ENCODE measurements at places on chromosomes 5 and 9.
A peak's percentile ranks its signal among the peaks of the same experiment; 100 is the strongest.

GRCh38 chr9:1721196-1721595 lies 294.0 kb upstream of the SMARCA2 start:
- DNase-seq: no peak

DNA sequence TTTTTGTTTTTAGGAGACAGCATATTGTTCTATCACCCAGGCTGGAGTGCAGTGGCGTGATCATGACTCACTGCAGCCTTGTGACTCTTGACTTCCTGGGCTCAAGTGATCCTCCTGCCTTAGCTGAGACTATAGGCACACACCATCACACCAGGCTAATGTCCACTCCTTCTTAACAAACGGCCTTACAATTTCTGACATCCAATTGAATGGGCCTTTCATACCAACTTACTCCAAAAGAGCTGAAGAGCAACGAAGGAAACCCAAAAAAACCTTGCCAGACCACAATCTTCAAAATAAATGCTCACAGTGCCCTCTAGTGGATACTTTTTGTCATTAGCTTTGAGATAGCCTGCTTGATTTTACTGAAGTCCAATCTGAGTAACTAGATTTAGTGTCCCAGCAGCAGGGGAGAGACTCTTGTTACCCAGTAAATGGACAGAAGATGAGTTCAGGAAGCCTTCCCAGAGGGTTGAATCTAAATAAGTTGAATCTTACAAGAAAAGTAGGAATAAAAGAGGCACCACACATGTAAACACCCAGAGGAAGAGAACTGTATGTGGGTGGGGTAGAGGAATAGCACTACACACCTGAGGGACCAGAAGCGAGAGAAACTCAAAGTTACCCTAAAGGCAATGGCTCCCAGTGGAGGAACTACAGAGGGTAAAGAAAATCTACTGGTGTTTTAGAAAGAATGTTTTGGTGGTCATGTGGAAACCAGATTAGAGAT lies 9.3 kb downstream of the ZNF622 start:
- no peak for DNase-seq

DNA sequence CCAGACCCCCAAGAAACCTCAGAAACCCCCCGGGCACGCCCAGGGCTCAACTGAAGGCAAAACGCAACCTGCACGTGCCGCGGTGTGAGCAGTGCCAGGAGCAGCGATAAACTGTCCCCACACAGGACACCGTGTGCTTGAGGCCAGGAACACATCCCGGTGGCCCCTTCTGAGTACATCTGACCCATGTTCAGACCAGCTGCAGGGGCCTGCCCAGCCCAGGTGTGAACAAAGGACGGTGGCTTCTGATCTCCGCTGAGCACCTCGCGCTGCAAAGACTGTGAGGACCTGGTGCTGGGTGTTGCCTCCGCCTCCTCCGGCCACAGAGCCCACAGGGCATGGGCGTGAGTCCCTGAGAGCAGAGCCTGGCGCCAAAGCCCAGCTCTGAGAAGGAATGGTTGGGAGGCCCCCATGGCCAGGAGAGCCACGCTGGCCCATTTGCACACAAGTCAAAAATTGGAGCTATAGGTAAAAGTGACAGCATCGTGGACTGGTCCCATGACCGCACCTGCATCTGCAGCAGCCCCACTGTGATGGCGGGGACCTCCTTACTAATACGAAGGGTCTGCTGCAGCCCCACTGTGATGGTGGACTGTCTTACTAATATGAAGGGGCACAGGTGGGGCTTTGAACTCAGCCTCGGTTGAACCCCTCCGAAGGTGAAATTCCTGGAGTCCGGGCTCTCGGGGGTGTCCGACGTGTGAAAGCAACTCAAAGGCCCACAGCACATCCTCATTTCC lies 31.5 kb downstream of the NDUFS6 start:
- DNase-seq: no peak

- DNase-seq: no peak
Observed at GRCh38 chr9:38103340-38103739, 34.3 kb upstream of the SHB start.

DNA sequence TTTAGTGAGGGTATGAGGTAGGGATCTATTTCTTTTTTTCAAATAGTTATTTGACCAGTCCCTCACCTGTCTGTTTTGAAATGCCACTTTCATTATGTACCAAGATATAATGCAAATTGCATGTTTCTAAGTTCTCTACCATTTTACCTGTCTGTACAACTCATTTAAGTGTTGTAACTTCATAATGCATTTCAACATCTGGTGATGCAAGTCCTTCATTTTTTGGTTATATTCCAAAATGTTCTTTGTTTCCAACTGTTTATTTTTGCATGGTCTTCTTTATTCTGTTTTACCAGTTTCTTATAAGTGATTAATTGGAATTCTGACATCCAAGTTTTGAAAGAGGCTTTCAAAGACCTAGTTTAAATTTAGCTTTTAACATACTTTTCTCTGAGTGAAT lies 26.8 kb downstream of the TDRD7 start:
- no peak for DNase-seq

DNA sequence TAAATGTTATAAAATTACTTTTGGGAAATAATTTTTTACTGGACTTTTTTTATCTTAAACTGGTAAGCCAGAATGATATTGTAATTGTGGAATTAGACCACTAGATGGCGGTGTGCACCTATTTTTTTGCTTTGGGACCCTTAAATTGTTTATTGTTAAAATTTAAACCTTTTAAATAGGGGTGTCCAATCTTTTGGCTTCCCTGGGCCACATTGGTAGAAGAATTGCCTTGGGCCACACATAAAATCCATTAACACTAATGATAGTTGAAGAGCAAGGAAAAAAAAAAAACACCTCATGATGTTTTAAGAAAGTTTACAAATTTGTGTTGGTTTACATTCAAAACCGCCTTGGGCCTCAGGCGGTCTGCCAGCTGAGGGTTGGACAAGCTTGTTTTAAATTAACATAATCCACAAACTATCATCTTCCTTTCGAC lies 28.4 kb upstream of the GADD45G start:
- no peak for DNase-seq

GRCh38 chr9:12879961-12880360 lies 105.1 kb downstream of the LURAP1L start:
- DNase-seq: no peak

DNA sequence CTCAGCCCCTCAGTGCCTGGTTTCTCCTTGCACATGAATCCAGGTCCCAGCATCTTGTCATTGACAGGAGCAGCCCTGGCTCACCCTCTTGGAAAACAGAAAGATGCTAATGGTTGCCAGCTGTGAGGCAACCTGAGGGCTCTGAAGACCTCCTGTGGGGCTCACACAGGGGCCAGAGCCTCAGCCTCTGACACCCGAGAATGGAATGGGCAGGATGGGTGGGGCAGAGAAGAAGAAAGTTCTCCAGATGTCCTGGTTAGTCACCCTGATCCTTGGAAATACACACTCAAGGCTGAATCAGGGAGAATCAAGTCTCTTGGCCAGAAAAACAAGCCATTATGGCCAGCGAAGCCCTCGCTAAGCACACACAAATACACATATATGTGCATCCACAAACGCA lies 32.3 kb upstream of the SPATA31E1 start:
- DNase-seq: no peak

- DNase-seq: peak; percentile 49
Observed at GRCh38 chr9:33719581-33720374, 75.6 kb upstream of the PRSS3 start.

- no peak for DNase-seq
Observed at GRCh38 chr5:172788771-172789686, 18.0 kb upstream of the DUSP1 start.

DNA sequence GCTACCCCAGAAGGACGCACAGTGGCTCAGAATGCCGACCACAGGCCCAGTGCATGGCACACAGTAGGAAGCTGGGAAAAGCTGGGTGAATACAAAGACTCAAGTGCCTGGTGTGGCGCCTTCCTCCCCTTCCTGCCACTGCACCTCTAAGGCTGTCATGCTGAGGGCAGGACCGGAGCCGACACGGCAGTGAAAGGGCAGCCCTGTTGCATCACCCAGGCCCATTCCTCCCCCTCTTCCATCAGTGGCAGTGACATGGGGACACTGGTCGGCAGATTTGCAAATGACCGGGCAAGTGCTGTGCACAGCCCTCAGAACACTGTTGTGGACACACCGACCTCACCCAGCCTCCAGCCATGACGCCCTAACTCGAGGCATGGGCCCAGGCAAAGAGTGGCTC lies 84.0 kb downstream of the STK10 start:
- no peak for DNase-seq

- no peak for DNase-seq
Observed at GRCh38 chr9:109972026-109972882, 192.3 kb downstream of the PALM2AKAP2 start.

DNA sequence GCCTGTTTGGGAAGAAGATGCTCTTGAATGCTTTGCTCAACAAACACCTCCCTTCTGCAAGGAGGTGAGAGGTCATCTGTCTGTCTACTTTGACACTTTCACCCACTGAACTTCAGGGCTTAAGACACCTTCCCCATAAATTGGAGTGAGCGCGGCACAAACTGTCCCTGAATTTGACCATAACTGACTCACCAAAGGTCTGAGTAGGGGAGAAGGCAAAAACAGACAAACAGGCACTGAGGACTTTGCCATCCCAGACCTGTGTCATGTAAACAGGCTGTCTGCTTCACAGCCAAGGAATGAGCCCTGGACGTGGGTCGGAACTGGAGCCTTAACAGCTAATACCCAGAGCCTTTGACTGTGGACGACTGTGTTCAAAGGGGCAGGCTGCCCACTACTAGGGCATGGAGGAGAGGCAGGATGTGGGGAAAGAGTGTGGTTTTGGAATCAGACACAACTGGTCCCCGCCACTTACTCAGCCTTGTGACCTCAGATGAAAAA lies 320.9 kb upstream of the KLF4 start:
- DNase-seq: no peak

- no peak for DNase-seq
Observed at GRCh38 chr9:74205056-74205455, 292.1 kb upstream of the RORB start.

Measured in stimulated activated CD4-positive, alpha-beta T cell treated with anti-CD3 and anti-CD28 coated beads, Interleukin-12 subunit alpha, Interleukin-12 subunit beta, amount 100 ng/mL, for 48 hours (primary cell).